Stomach (tissue), 19 donors: ENCODE measurements at places on chromosomes 6 and 20. TPM values are rescaled to one million over a fixed set of nuclear protein-coding genes. Genes with fewer than 3 reads are reported as not detected.

Gene ADTRP
- 39.7 TPM for total RNA-seq

GRCh38 chr6:107196152-107196551 is 80.8 kb upstream of the BEND3 start:
- no peak for DNase-seq

GRCh38 chr6:37673436-37673835 is 24.2 kb downstream of the MDGA1 start:
- DNase-seq = no peak

DNA sequence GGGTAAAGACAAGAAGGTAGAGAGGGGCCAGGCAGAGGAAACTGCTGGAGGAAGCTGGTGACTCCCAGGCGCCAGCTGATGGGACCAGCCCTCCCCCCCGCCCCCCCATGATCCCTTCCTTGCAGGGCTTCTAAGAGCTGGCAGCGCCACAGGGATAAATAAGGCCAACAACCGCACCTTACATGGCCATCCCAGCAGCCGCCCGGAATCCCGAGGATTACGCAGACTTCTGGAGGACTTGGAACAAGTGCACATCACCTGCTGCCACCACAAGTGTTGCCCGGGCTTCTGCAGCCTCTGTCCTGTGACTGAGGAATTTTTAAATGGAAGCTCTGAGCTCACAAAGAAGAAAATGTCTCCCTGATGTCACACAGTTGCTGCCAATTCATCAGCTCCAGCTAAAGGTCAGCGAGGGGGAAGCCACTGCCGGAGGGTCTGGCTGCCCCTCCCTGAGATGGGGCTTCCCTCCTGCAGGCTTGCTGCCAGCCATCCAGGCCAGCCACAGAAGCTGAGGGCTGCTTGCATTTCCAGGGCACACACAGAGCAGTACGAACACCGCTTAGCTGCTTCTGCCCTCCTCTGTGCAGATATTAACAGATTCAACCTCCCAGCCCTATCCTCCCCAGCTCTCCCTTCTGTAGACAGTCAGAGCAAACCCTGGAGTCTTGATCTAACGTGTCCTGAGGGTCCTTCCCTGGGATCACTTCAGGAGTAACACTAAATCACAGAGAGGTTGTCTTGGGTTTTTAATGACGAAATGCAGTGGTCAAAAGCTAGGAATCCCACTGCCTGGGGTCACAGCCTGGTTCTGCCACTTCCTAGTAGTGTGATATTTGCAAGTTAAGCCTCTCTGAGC is 38.6 kb upstream of the PIM1 start:
- peak; percentile 58 for DNase-seq

DNA sequence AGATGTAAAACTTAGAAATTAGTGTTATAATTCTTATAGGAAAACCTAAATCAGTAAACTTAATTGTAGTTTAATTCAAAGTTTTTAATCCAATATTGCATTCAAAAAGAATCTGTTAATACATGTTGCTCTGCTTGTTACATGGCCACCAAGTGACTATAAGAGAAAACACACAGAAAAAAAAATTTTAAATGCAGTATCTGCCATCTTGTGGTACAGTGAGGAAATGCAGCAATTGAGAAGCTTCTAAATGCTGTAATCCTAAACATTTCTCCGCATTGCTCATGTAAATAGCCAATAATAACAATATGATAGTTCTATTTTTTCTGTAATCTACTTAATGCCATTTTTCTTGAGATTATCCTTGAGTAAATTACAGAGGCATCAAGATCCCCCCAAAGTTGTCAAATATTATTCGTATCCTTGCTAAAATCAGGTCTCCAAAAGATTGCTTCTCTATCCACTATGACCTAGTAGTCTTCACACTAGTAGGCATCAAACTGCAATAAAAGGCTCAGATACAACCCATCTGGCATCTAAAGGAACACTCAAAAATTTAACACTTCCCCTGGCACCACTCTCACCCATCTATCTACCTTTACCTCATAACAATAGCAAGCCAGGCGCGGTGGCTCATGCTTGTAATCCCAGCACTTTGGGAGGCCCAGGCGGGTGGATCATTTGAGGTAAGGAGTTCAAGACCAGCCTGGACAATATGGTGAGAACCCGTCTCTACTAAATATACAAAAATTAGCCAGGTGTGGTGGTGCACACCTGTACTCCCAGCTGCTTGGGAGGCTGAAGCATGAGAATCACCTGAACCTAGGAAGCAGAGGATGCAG is 34.6 kb downstream of the HDAC2 start:
- DNase-seq = peak; percentile 85
